ENCODE measurements at places on chromosomes 1 and 21.

- DNase-seq, result no peak
These were observed 44.6 kb downstream of the RASSF5 start for GRCh38 chr1:206551986-206552326.

- no peak for DNase-seq
These were observed 108.2 kb upstream of the COL6A1 start for GRCh38 chr21:45873418-45873817.

DNA sequence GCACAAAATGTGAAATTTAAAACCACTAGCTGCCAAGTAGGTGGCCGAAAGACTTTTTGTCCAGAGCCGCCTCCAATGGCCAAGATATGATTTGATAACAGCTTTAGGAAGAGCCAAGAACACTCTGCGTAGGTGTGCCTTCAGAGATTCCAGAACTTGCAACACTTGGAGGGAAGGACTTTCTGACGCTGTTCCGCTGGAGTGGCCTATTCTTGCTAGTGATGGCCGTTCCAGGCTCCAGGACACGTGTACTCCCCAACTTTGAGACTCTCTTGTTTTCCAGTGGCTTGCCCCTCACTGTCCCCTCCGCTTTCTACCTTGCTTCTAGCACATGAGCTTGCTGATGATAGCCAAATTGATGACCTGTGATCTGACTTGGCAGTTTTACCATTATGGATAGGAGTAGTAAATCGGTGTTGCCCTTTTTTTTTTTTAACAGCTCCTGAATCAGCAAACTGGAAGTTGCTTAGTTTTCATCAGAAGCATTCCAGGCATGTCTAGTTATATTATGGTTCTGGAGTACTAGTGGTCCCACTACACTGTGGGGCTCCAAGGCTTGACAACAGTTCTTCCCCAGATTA lies 1.0 kb downstream of the PRDX6 start:
- DNase-seq, result peak; percentile 18

DNA sequence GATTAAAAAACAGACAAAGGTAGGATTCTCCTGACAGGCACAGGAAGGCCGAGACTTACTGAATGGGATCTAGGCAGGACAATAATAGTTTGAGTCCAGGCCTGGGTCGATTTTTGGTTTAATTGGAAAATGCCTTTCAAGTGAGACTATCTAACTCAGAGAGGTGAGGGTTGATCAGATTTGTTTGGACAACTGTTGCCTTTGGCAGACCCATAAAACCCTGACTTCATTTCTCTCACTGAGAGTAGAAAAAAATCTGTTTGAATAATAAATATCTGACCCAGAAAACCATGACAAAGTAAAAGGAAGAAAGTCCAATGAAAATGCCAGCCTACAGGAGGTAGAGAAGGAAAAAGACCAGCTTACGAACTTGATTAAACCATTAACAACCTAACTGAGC lies 12.3 kb upstream of the SLC30A10 start:
- DNase-seq, result no peak
